Naive thymus-derived CD4-positive, alpha-beta T cell (primary cell): ENCODE measurements at places on chromosomes 1 and 21. TPM values are rescaled to one million over a fixed set of nuclear protein-coding genes. Genes with fewer than 3 reads are reported as not detected.

Gene RGS8
- polyA plus RNA-seq: not detected

Gene RNF223
- not detected for polyA plus RNA-seq

Gene STUM
- not detected for polyA plus RNA-seq

Gene FAM167B
- not detected for polyA plus RNA-seq

Gene KRTAP19-3
- polyA plus RNA-seq: not detected

Gene NR0B2
- polyA plus RNA-seq: not detected

Gene MYOG
- polyA plus RNA-seq: not detected

Gene FCMR
- 998 TPM for polyA plus RNA-seq

Gene EPS8L3
- not detected for polyA plus RNA-seq

Gene FNDC5
- 0.25 TPM for polyA plus RNA-seq

Gene IL23R
- not detected for polyA plus RNA-seq

Gene RGS16
- polyA plus RNA-seq: 0.10 TPM

Gene CRNN
- not detected for polyA plus RNA-seq

Gene AIRE
- polyA plus RNA-seq: not detected

Gene ADCY10
- polyA plus RNA-seq: not detected

Gene KDF1
- 6.9 TPM for polyA plus RNA-seq

Gene OR2M3
- not detected for polyA plus RNA-seq

Gene BECN2
- not detected for polyA plus RNA-seq

Gene TTLL10
- not detected for polyA plus RNA-seq

Gene WNT9A
- not detected for polyA plus RNA-seq

GRCh38 chr1:174789399-174789798, 210.3 kb upstream of the CACYBP start:
- DNase-seq: no peak

DNA sequence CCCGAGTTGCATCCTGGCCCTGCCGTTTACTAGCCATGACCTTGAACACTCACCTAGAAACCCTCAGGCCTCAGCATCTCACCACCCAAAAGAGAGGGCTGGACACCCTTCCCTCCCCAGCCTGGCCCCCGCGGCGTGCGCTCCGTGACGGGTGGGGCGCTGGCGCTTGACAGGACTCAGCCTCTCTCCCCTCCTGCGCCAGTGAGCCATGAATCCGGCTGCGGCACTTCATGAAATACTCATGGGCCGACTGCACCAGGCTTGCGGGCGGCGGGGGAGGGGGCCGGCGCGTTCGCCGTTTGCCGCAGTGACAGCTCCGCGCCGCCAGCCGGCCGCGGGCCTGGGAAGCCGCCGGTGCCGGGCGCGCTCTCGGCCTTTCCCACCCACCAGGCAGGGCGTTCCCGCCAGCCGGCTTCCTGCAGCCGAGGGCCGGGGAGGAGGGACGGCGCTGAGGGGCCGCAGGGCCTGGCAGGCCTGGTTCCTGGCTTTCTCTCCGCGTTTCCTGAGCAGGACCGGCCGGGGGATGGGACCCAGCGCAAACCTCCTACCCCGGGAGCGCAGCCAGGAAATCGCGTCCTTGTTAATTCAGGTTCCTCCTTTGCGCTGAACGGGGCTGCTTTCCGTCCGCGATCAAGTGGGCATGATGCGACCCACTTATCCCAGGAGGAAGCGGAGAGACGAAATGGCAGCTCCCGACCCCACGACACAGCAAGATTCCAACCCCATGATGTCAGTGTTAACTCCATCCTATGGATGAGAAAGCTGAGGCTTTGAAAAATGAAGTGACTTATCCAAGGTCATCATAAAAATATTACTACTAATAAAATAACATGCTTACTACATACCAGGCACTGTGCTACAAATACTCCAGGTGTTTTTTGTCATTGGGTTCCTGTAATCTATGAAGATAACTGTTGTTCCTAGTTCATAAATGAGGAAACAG, 9.1 kb upstream of the LUZP1 start:
- peak; percentile 68 for DNase-seq

DNA sequence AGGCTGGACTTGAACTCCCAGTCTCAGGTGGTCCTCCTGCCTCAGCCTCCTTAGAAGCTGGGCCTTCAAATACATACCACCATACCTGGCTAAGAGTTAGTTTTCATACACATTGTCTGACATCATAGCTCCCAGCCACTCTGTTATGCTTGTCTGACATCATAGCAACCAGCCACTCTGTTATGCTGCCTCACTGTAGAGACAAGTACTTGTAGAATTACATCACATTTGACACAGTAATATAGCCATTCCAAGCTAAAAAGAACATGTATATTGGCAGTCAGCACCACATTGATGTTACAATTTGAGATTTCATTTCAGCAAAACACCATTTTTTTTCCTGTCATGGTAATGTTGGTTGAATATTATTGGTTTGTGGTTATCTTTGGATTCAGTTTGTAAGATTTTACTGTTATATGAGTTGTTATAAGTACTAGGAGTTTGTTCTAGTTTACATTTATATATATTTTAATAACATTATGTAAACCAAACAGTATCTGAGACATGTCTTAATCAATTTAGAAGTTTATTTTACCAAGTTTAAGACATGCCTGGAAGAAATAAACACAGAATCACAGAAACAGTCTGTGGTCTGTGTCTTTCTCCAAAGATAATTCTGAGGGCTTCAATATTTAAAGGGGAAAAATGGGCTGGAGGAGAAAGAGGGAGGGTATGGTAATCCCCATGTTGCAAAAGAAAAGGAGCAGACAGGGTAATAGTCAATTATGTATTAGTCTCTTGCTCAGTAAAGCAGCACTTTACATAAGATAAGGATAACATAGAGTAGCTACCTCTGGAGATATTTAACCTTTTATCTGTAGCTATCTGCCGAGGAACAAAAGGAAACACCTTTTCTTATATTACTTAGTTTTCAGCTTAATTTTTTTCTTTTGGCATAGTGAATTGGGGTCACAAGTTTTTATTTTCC, 43.0 kb downstream of the XPR1 start:
- no peak for DNase-seq

GRCh38 chr1:193211539-193211938, 25.1 kb upstream of the B3GALT2 start:
- no peak for DNase-seq

DNA sequence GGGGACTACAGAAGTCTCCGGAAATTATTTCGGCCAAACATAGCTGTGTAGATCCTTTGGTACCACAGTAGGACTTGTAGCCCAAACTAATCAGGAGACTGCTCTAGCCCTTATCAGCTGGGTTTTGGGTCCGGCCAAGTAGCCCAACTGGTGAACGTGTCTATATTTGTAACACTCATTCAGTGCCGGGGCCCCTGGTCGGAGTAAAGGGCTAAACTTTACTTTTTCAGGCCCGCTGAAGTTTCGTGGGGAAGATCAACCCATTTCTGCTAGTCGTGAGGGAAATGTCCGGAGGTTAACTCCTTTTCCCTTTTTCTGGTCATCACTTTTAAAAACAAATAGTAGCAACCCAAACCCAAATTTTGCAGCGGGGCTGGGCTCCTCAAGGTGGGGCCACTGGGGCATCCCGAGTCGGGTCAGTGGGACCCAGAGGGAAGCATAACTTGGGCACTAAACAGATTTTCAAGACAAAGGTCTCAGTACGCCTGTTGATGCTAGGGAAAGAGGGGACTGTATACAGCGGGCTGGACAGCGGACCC, 1.7 kb downstream of the LHX9 start:
- DNase-seq: no peak

GRCh38 chr21:31872452-31873274, at the start of gene HUNK:
Gene HUNK, plus strand, starts transcription at chr21:31873020. Its CDS starts 655 bp downstream, at chr21:31873675.
- DNase-seq: no peak

- DNase-seq: no peak
Measured at GRCh38 chr1:247357781-247358211, 26.1 kb upstream of the ZNF496 start.

DNA sequence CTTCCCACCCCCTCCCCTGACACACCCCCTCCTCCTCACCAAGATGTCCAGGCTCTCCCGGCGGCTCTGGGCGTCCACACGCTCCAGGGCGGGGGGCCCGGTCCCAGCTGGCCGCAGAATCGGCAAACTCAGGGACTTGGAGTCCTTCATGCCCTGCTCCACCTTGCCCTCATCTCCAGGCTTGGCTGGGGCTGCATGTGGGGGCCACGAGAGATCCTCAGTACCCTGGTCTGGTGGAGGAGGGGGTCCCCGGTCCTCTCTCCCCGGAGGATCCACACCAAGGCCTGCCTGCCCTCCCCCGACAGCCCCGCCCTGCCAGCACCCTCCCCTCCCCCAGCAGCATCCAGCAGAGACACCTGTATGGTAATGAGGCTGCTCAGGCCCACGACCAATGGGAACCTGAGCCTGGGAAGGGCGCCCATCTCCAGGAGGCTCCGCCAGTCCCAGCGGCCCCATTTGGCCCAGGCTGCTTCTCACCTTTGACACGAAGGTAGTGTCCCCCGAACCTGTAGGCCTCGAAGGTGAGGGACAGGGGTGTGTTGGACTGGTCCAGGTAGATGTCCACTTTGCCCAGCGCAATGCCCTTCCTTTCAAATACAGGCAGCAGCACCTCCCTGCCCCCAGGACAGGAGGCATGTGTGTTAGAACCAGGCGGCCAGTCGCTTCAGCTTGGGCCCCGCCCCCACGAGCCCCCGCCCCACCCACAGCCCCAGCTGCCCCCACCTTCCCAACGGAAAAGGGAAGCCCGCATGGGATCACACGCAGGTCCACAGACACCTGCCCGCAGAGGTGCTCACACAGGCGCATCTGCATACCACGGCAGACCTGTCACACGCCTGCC, 8.2 kb upstream of the TNFRSF25 start:
- no peak for DNase-seq

- no peak for DNase-seq
Measured at GRCh38 chr1:200896531-200897196, 2.0 kb downstream of the INAVA start.

- no peak for DNase-seq
Measured at GRCh38 chr1:89732643-89733222, 88.1 kb upstream of the LRRC8D start.

GRCh38 chr21:45359451-45360217, 45.3 kb upstream of the COL18A1 start:
- DNase-seq: no peak

DNA sequence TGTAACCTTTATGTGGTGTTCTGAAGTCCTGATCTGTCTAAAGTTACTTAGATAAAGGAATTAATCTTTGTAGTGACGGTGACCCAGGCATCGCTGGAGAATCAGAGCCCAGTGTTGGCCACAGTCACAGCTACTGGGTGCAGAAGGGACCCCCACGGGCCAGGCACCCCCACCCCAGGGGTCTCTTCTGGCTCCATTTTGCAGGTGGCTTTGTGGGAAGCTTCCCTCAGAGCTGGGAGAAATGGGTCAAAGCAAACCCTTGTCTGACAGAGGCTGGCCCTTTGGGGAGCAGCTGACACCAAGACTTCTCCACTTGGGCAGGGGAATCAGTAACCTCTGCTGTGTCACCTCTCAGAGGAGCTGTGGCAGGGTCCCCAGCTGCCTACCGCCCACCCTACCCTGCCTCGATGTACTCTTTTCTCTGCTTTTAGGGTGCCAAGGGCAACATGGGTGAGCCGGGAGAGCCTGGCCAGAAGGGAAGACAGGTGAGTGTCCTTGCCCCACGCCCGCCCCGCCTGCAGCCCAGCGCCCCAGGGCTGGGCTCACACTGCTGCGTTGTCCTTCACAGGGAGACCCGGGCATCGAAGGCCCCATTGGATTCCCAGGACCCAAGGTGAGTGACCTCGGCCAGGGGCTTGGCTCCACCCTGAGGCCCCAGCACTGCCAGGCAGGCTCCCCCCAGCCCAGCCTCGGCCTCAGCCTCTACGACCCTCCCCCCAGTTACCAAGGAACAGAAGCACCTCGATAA, 17.7 kb downstream of the COL6A2 start:
- no peak for DNase-seq

GRCh38 chr1:195717651-195718050, 890.6 kb downstream of the KCNT2 start:
- DNase-seq: no peak

DNA sequence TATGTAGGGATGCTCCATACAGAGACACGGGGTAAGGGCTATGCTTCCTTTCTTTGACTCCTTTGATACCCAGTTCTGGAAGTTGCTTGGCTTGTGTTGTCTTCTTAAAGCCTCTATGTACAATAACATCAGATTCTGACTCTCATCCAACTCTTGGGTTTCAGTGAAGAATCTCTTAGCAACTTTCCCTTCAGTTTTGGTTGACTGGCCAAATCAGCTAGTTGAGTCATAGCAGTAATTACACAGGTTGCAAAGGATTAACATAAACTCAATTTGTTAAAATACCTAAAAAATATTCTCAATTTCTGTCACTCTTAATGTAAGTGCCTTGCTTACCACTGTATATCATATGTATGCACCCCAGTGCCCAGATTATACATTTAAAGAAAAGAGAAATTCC, 9.2 kb downstream of the CD1E start:
- no peak for DNase-seq

- DNase-seq: no peak
Measured at GRCh38 chr1:21572221-21572620, 63.0 kb downstream of the ALPL start.

DNA sequence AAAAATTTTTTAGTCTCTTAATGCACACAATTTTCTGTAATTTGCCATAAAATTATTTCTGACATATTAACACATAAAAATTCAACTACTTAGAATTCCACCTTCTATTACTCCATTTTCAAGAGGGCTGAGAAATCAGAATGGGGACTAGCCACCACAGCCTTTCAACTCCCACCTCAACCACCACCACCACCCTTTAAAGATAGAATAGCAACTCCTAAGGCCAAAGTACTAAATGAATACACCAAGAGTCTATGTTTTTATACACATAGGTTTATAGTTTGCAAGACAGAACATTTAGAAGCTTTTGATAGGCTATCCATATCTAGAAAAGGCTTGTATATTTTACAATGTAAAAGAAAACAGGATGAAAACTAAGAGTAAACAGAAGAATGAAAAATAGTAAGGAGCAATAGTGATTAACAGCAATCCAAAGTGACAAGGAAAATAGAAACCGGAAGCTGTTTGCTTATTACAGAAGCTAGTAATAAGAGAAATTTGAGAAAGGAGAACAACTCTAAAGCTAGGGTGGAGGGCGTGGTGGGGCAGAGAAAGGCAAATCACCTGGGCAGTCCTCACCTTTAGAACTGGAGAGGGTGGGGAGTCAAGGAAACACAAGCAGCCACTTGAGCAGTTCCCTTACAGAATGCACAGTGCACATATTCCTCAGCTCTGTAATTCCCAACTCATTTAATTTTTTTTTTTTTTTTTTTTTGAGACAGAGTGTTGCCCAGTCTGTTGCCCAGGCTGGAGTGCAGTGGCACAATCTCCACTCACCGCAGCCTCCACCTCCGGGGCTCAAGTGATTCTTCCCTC, 27.7 kb downstream of the EPS15 start:
- no peak for DNase-seq

DNA sequence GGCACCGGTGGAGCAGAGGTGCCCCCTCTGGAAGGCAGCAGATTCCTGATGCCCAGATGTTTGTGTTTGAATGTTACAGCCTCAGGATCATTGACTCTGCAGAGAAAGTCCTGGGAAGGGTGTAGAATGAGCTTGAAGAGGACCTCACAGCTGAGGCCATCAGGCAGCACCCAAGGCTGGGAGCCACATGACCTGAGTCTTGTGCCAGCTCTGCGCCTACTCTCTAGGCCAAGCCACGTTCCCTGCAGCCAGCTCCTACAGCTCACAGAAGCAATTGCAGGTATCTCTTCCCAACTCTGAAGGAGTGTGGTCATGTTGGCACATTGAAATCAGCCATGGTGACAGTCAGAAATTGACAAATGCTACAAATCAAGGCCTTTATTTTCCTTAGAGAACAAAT, 36.3 kb downstream of the GRHL3 start:
- no peak for DNase-seq
